ENCODE measurements at places on chromosomes 5 and 9.
A peak's percentile ranks its signal among the peaks of the same experiment; 100 is the strongest.

GRCh38 chr9:129458663-129459546 lies 162.0 kb downstream of the C9orf50 start:
- peak; percentile 5 for ATAC-seq

DNA sequence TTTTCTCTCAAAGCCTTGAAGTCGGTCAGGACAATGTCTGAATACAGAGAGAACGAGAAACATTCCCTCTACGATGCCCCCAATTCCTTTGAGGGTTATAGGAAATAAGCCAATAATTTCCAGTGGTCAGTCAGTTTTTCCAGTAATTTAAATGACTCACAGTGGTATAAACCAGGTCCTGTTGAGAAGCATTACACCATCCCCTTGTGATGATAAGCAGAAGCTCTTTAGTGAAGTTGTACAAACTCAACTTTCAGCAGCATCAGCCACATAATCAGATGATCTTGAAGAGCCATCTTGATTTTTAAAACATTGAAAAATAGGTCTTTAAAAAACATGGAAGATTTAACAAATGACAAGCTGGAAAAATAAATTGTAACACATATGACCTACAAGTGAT lies 173.9 kb upstream of the ZNF462 start:
- ATAC-seq: peak; percentile 53

DNA sequence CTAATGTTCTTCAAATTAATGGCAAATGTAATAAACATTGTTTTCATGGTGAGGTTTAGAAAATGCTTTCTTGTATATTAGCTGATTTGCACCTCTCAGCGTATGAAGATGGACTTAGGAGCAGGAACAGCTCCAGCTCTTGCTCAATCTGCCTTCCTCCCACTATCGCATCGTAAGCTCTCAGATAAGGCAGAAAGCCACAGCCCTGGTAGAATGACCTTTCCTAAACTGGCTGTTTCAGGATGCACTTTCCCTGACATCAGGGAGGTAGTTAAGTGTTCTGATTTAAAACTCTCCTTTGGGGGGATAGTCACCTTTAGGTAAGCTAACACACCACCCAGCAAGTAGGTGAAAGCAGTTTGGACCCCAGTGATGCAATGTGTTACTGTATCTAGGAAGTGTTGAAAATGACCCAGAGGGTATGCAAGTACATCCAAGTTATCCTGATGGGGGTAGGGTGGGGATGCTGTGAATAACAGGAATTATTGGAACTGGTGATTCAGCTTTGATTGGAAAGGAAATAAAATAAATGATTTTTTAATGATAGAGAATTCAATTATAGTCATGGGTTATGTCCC lies 72.3 kb downstream of the LMNB1 start:
- ATAC-seq: no peak

- ATAC-seq: no peak
These were observed 280.4 kb downstream of the ZNF608 start for GRCh38 chr5:124466011-124466410.

DNA sequence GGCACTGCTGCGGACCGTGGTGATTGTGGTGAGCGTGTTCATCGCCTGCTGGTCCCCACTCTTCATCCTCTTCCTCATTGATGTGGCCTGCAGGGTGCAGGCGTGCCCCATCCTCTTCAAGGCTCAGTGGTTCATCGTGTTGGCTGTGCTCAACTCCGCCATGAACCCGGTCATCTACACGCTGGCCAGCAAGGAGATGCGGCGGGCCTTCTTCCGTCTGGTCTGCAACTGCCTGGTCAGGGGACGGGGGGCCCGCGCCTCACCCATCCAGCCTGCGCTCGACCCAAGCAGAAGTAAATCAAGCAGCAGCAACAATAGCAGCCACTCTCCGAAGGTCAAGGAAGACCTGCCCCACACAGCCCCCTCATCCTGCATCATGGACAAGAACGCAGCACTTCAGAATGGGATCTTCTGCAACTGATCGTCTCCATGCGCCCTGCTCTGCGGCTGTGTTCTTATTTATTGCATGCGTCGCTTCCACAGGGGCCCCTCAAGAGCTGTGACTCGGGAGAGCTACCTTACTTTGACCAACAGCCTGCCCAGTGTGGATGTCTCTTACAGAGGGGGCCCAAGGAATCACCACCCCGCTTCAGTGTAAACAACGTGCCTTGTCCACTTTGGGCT lies 10.8 kb downstream of the S1PR3 start:
- ATAC-seq: no peak
